ENCODE measurements at places on chromosomes 16 and 17.

- no peak for DNase-seq
Measured at GRCh38 chr17:17943281-17943984, 28.8 kb downstream of the TOM1L2 start.

DNA sequence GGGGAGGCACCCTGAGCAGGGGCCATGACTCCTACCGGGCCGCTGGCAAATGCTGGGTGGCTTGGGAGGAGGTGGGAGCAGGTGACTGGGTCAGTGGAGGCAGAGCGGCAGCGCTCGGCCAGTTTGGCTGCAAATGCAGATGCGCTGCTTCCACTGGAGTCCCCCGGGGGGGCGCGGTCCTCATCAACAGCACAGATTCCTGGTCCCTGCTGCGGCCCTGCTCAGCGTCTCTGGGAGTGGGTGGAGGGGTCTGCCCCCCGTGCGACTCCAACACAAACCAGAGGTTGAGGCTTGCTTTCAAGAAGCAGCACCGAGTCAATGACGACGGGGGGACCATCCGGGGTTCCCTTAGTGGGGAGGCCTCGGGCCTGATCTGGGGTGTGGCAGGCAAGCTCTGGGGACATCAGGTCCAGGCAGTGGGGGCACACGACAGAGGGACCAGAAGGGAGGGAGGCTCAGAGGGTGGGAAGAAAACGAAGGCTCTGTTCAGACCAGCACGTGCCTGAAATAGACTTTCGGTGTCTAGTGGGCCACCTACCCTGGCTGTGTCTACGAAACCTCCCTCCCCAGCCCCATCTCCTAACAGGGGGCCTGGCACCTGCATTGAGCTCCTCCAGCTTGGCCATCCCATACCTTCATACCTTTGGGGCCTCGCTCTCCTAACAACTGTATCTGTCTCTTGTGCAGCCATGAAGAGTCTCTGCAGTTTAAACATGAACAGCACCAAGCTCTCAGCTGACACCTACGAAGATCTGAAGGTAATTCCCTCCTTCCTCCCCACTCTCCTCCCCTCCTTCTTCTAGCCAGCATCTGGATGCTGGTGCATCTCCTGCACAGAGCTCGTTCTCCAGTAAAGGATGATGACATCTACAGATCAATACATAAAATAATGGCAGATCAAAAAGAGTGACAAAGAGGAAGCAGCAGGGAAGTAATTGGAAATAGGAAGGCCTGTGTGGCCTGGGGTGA lies 72.5 kb upstream of the PLCG2 start:
- no peak for DNase-seq

DNA sequence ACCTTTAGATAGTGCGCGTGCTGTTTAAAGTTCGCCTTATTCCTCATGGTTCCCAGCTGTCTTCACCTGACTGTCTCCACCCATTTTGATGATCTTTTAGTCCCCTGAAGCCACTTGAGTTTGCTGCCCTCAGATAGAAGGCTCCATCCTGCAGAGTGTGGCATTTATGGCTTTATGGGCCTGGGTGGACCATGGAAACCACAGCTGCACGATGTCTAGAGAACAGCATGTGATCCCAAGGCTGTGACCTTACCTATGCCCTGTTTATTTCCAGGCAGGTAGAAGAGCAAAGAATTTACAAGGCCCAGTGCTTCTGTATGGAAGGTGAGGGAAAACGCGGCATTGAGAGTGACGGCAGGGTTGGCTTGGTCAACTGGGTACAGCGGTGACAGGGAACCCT lies 356.9 kb downstream of the SLC39A11 start:
- no peak for DNase-seq

DNA sequence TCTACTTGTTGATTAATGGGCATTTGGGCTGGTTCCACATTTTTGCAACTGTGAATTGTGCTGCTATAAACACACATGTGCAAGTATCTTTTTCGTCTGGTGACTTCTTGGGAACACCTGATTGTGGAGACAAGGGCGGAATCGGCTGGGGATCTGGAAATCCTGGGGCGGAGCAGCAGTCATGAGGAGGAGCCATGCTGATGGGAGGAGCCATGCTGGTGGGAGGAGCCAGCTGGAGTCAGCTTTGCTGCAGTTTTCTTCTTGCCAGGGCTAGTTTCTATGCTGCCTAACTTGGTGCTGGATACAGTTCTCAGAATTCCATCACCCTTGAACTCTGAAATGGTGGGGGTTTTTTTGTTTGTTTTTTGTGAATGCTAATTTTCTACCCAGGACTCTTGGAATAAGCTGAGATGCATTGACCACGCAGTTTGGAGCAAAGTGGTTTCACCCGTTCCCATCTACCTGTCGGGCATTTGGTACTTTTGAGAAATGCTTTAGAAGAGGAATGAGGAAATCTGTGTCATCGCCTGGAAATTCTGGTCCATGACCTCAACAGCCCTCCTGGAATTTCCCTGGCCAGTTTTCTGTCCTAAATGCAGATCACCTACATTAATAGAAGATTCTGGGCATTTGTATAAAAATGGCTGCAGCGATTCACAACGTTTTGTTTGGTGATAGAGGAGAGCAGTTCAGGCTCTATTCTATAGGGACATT lies 217.4 kb upstream of the ZFHX3 start:
- no peak for DNase-seq

- peak; percentile 39 for DNase-seq
Measured at GRCh38 chr16:75495076-75495674, at the start of gene CHST6. TSS of gene CHST6 (minus strand) at chr16:75495441. CDS start at chr16:75479828, 15,613 bp downstream.

GRCh38 chr16:73050201-73051099 lies 2.5 kb upstream of the ZFHX3 start:
- no peak for DNase-seq

Data from left kidney (tissue), 8 donors.